B cell (primary cell): ENCODE measurements at places on chromosomes 6 and 20.

DNA sequence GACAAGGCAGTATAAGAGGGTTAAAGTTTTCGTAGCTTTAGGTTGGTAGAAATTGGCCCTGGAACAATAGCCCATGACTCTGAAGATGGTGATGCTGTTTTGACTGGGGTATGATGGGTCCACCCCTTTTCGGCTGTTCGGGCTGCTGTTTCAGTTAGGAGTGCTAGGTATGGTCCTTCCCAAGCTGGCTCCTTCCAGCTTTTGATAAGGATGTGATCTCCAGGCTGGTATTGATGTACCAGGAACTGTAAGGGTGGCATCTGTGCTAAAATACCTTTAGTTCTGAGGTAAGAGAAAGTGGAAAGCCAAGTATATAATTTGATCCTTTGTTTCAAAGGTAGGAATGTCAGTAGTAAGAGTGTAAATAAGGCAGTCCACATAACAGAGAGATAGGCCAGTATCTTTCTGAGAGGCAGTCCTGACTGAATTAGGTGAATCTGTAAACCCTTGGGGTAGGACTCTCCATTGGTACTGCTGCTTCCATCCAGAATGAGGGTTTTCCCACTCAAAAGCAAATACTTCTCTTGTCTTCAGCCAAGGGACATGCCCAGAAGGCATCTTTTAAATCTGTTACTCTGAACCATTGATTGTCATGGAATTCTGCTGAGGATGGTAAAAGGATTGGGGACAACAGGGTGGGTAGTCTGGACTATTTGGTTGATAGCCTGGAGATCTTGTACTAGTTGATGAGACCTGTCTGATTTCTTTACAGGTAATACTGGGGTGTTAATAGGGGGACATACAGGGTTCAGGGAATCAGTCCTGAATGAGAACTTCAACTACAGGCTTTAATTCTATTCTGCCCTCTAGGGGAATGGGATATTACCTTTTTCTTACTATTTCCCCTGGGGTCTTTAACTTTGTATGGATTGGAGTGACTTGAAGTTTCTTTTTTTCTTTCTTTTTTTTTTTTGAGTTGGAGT lies 6.1 kb upstream of the ZNFX1 start:
- DNase-seq: peak; percentile 22

- no peak for DNase-seq
These were observed 134.2 kb downstream of the MTFR2 start for GRCh38 chr6:136115941-136116340.

DNA sequence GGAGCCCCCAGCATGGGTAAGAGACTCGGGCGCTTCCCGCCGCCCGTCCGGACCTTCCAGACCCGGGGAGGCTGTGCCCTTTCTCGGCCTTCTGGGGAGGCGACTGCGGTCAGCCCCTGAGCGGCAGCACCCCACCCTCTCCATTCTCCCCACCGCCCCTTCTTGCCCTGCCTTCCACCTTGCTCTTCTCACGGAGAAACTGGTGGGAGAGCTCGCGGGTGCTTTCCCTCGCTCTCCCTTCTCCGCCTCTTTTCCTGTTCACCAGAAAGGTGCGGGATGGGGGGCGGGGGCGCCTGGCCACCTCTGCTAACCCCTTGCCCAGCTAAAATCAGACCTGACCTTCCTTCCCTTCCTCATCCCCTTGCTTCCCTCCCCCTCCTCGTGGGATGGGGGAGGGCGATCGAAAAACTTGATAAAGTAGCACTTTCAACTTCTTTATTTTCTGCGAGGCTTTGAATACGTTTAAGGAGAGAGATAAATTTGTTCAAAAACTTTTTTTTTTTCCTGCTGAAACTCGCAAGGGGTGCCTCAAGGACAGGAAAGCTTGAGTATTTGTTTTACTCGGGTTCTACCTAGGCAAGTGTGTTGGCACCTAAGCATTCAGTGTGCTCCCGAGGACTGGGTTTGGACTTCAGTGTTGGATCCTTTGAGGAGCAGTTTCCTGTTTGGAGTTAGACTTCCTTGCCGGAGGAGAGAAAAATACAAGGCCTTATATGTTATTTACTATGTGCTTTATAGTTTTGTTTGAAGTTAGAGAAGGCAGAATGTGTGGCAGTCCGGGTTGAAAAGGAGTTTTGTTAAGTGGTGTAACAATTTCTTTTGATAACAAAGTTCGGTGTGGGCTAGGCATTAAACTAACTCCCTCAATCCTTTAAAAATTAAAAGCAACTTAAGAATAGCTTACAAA lies 897 bp downstream of the CD2AP start:
- DNase-seq: no peak

- no peak for DNase-seq
These were observed 2.7 kb upstream of the PLCB1 start for GRCh38 chr20:8129211-8129976.

DNA sequence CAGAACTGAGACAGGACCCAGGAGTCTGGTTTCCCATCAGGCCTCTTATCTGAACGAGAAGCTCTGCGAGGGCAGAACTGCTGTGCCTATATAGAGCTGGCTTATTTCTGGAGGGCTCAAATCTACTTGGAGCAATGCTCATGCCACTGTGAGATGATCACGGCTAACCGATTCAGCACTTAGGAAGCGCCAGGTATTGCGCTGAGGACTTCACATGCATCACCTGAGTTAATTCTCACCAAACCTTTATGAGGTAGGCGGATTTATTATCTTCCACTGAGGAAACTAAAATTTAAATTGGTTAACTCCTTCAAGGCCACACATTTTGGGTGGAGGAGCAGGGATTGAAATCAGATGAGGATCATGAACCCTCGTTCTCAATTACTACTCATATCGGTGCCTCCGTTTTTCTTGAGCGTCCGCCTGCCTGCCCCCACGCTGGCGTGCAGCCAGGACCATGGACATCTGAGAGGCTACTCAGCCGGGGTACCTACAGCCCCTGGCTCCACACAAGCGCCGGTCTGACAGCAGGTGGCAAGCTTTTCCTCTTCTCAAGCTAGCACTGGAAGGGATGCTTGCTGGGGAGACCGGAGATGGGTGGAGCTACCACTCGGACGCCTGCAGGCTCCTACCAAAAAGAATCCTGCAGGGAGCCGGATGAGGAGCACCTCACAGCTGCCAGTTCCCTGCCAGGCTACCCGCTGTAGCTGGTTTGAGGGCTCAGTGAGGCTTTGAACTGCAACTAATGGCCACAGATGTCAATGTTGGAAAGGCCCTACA lies 1.0 kb upstream of the PCIF1 start:
- no peak for DNase-seq

DNA sequence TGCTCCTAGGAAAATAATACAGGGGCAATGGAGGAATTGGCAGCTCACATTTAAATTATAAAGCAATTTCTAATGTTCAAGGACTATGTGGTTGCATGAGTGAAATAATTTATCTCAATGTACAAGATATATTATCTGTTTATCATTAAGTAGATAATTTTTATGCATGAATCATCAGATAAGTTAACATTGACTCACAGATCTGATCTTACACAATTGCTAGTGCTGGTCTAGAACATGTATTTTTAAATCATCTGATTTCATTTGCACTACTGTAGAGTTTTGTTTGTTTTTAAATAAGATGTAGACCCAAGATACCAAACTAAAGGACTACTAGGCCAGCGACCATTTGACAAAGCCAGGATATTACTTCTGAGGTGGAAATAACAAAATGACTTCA lies 199.2 kb downstream of the BMP2 start:
- no peak for DNase-seq

GRCh38 chr6:41634657-41635056 lies 3.6 kb upstream of the MDFI start:
- no peak for DNase-seq

DNA sequence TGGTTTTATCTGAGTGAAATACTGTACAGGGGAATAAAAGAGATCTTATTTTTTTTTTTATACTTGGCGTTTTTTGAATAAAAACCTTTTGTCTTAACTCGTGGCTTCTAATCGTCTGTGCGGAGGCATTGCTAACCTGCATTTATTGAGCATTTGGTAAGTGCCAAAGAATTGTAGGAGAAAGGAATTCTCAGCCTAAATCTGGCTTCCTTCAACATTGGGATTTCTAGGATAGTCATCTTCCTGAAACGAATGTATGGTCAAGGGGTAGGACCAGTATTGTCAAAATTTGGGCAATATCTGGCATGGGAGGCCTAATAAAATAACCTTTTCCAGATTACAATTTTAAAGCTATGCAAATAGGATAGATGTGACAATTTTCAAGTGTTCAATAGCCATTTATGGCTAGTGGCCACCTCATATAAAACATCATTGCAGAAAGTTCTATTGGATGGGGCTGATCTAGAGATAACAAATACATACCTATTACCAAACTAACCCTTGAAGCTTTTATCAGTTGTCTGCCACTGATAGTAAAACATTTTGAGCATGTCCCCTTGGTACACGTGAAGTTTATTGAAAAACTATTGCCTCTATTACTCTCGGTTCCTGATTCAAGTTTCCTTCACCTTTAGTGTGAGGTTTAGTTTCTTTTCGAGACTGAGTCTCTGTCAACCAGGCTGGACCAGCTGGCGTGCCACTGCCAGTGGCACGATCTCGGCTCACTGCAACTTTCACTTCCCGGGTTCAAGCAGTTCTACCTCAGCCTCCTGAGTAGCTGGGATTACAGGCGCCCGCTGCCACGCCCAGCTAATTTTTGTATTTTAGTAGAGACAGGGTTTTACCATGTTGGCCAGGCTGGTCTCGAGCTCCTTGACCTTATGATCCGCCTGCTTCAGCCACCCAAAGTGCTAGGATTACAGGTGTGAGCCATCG lies 5.6 kb downstream of the PIM1 start:
- DNase-seq: peak; percentile 81

GRCh38 chr20:23880417-23880816 lies 869 bp upstream of the CST5 start:
- no peak for DNase-seq

- no peak for DNase-seq
These were observed 236.7 kb downstream of the CDC5L start for GRCh38 chr6:44624226-44624625.

- no peak for DNase-seq
These were observed 160.8 kb downstream of the GMPR start for GRCh38 chr6:16399158-16399557.

DNA sequence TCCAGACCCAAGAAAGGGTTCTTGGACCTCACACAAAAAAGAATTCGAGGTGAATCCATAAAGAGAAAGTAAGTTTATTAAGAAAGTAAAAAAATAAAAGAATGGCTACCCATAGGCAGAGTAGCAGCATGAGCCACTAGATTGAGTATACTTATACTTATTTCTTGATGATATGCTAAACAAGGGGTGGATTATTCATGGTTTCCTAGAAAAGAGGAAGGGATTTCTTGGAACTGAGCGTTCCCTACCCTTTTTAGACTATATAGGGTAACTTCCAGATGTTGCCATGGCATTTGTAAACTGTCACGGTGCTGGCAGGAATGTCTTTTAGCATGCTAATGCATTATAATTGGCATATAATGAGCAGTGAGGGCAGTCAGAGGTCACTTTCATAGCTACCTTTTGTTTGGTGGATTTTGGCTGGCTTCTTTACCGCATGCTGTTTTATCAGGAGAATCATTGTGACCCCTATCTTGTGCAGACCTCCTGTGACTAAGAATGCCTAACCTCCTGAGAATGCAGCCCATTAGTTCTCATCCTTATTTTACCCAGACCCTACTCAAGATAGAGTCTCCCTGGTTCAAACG lies 44.3 kb downstream of the TENT5A start:
- no peak for DNase-seq

GRCh38 chr6:56851074-56851473 lies 103.8 kb upstream of the BEND6 start:
- no peak for DNase-seq
